Calu3 (cell line): ENCODE measurements at places on chromosomes 11 and 22.

DNA sequence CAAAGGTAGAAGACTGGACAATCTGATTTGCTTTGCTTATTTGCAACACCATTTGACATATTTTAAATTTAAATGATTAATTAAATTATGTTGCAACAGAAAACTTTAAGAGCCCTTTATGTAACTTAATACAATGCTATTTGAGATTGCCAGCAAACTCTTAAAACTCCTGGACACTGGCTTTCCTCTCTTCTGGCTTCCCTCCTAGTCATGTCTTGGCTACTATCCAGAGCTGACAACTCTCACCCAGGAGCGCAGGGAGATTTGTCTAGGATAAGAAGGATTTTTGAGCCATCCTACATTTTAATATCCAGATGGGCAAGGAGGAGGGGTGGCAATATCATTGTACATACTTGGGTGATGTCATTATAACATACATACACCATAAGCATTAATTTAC lies 134.3 kb downstream of the ELP4 start:
- DNase-seq = no peak

DNA sequence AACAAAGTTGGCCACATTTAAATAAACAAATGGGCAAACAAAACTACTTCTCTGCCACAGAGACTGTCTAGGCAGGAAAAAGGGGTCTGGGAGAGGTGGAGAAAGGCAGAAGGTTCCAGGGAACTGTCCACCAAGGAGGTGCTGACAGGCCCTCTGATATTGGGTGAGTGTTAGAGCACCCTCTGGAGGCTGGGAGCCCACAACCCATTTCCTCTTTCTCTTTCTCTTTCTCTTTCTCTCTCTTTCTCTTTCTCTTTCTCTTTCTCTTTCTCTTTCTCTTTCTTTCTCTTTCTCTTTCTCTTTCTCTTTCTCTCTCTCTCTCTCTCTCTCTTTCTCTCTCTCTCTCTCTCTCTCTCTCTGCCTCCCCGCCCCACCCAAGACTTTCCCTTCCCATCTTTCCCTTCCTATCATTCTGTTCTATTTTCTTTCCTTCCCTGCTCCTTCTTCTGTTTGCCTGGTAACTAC lies 912.8 kb downstream of the DLG2 start:
- peak; percentile 65 for DNase-seq

- no peak for DNase-seq
Measured at GRCh38 chr22:23060612-23061400, 9.5 kb upstream of the GNAZ start.

- DNase-seq = no peak
Measured at GRCh38 chr11:41459465-41460401, at the start of gene LRRC4C. Gene LRRC4C (minus strand): TSS chr11:41459652.

DNA sequence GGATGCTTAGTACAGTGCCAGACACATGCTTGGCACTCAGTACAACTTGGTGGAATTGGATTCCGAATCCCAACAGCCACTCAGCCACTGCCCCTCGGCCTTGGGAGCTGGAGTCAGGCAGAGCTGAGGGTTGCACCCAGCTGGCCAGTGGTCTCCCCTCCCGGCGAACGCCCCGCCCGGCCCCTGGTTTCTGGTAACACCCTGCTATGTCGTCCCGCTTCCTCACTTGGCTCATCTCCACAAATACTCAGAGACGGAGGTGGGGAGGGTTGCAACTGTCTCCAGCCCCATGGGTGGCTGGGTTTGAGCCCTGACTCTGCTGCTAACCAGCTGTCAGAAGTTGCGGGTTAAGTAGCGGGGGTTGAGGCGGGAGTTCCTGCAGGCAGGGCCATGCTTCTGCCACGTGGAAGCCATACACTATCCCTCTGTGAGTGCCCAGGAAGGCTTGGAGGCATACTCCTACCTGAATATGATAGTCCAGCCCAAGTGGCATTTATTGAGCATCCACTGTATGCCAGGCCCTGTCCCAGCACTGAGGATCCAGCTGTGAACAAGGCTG lies 67.1 kb downstream of the GRIK4 start:
- no peak for DNase-seq

DNA sequence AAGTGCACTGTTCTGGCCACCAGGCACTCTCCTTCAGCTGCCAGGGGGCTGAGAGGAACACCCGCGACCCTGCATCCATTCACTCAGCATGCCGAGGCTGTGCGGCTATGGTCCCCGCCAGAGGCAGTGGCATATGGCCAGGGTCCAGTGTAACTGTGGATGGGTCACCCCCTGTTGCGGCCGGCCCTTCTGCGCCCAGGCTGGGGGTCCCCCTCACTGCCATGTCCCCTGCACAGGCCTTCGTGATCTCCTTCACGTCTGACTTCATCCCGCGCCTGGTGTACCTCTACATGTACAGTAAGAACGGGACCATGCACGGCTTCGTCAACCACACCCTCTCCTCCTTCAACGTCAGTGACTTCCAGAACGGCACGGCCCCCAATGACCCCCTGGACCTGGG lies 20.8 kb upstream of the FADD start:
- no peak for DNase-seq

GRCh38 chr22:37870273-37870672 lies 21.1 kb downstream of the EIF3L start:
- DNase-seq = no peak

- DNase-seq = no peak
Measured at GRCh38 chr11:125200441-125200840, 35.9 kb downstream of the PKNOX2 start.

GRCh38 chr22:33405194-33405593 lies 347.0 kb upstream of the SYN3 start:
- no peak for DNase-seq

DNA sequence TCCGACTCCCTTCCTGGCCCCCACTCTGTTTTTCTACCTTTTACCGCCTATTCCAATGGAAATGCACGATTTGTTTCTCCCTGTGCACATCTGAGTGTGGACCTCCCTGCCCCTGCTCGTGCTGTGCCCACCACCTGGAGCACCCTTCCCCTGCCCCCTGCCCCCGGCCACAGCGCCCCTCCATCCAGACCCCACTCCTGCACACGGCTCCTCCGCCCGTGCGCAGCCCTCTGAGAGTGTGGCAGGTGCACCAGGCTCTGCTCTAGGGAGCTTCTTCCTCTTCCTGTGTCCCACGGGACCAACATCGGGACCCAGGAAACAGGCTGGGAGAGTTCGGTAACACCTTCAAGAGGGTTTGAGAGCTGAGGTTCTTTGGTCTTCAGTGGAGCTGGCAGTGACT lies 62.9 kb downstream of the LRP5 start:
- DNase-seq = no peak

GRCh38 chr22:30078320-30079311 lies 1.6 kb upstream of the HORMAD2 start:
- DNase-seq = peak; percentile 16

DNA sequence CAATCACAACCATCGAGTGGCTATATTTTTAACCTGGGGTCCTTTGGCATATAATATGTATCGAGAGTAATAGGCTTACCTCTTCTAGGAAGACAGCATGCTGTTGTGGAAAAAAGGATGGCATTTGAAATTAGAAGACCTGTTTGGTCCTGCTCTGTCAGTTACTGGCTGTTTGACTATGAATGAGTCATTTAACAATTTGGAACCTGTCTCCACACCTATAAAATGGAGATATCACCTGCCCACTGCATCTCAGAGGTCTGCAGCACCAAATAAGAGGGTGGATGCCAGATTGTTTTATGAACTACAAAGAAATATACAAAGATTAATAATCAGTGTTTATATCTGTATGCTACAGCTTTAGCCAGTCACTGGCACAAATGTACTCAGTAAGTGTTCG lies 60.8 kb downstream of the SLC25A17 start:
- no peak for DNase-seq

GRCh38 chr22:38286915-38287669 lies 14.3 kb upstream of the TMEM184B start:
- no peak for DNase-seq

GRCh38 chr11:72816404-72816990 lies 2.3 kb downstream of the ATG16L2 start:
- no peak for DNase-seq

DNA sequence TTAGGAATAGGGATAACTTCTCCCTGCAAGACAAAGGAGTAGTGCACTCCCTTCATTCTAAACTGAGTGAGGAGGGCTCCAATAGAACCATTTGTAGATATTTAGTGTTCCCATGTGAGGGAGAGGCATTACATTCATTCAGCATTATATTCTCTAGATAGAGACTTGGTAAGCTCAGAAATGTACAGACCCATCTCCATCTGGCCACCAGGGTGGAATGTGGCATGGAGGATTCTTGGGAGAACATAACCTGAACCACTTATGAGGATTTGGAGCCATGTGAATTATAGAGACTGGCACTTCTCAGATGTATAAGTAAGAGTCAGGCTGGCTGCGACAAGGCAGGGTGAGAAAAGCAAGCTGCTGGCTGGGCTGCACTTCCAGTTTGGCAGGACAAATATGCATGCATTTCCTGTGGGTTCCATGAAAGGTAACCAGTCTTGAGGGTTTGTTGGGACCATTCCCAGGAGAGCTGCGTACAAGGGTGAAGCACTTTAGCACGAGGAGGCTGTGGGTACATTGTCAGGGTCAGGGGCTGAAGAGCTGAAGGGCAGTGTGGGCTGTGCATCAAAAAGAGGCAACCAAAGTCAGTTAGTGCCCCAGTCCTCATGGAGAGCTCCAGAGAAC lies 9.2 kb downstream of the RRP8 start:
- DNase-seq = no peak

DNA sequence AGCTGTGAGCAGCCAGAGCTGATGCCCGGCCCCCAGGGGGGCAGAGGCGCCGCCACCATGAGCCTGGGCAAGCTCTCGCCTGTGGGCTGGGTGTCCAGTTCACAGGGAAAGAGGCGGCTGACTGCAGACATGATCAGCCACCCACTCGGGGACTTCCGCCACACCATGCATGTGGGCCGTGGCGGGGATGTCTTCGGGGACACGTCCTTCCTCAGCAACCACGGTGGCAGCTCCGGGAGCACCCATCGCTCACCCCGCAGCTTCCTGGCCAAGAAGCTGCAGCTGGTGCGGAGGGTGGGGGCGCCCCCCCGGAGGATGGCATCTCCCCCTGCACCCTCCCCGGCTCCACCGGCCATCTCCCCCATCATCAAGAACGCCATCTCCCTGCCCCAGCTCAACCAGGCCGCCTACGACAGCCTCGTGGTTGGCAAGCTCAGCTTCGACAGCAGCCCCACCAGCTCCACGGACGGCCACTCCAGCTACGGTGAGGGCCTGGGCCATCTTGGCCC lies 6.1 kb downstream of the CDC42EP1 start:
- DNase-seq = no peak

DNA sequence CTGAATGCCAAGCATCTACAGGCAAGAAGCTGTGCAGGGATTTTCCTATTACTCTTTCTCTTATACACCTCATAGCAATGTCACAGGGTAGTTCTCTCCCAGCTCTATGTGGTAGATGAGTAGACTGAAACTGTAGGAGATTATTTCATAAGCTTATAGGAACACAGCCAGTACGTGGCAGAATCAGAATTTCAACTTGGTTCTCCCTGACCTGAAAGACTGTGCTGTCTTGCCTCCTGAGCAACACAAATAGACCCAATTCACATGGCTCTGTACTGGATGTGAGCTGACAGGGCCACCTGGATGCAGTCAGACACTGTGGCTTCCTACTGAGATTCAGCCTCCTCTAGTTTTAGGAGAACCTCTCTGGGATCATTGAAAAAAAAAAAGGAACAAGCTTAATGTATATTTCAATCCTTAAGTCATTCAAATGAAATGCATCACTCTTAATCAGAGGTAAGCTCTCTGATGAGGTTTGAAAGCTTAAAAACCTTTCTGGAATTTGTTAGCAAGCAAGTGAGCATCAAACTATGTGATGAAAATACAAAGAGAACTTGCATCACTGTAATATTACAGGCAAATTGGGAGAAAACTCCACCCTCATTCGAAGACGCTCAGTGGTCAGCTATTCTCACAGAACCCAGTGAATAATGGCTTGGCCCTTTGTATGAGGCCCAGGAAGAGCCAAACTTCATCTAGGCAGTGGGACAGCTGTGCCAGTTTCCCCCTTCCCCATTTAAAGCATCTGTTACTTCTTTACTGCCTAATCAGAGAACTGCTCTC lies 1039.3 kb downstream of the NTM start:
- DNase-seq = no peak

- DNase-seq = no peak
Measured at GRCh38 chr22:26267856-26268255, 98.6 kb downstream of the SEZ6L start.

- DNase-seq = no peak
Measured at GRCh38 chr11:109033627-109034338, 368.9 kb downstream of the DDX10 start.

DNA sequence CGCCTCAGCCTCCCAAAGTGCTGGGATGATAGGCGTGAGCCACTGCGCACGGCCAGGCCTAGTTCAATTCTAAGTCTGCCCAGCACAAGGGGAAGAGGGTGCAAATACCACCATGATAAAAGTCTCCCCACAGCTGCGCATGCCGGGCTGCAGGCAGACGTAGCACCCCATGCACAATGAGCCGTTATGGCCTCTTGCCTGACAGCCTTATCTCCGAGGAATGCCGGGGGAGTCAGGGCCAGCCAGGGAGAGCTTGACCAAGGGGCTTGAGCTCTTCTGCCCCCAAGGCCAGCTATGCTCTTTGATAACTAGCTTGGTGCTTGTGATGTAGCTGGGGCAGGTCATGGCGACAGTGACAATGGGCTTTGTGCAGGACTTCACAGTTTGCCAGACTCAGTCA lies 13.7 kb upstream of the SCUBE1 start:
- DNase-seq = no peak

DNA sequence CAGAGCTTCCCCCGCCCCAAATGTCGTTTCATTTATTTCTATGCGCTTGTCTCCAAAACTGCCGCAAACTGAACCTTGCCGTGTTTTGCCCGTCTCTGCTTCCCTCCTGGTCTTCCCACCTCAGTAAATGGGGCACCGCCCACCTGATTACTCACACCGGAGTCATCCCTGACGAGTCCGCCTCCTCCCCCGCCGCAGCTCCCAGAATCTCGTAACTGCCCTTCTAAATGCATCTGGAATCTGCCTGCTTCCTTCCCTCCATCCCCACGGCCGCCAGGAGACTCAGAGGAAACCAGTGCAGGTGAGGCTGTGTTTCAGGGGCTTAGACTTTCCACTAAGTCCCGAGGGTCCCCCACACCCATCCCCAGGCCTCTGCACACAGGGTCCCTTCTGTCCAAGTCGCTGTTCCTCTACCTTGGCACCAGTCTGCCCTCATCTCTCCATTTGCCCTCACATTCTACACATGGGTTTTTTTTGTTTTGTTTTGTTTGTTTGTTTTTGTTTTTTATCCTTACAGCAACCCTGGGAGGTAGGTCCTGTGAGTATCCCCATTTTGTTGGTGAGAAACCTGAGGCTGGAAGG lies 62.6 kb upstream of the PHF21B start:
- DNase-seq = peak; percentile 72

DNA sequence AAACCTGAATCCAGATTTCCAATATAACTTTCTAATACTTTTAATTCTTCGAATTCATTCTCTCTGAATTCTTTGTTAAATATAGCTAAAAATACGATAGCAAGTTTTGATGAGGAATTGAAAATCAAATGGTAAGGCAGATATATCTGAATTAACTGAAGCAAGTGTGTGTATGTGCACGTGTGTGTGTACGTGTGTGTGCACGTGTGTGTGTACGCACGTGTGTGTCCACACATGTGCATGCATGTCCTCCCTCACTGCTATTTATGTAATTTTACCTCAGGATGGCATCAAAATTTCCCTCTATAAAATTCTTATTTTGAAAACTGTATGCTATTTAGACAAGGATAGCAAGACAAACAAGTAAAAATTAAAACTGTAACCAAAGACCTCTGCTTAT lies 961.3 kb upstream of the CNTN5 start:
- DNase-seq = no peak
